Stimulated activated CD4-positive, alpha-beta T cell treated with anti-CD3 and anti-CD28 coated beads, TNF-alpha, amount 100 ng/mL, for 4 hours (primary cell): ENCODE measurements at places on chromosomes 5 and 9.

- no peak for DNase-seq
Measured at GRCh38 chr5:168072665-168073064, 218.8 kb upstream of the WWC1 start.

DNA sequence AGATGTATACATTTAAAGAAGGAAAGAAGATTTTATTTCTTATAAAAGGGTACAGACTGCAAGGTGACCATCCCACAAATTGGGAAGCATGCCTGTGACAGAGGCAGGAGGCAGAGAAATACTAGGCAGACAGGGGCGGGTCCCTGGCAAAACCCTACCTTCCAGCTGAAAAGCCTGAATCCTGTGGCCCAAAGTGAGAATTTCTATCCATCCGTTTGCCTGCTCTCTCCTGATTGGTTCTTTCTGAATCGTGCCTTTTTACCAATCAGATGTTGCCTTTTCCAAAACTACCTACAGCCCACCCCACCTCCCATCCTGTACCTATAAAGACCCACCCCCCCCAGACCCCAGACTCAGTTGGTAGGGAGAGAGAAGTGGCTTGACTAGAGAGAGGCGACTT is 3.4 kb upstream of the SH3GLB2 start:
- DNase-seq = no peak

GRCh38 chr9:99465231-99465907 is 243.3 kb downstream of the SEC61B start:
- no peak for DNase-seq

DNA sequence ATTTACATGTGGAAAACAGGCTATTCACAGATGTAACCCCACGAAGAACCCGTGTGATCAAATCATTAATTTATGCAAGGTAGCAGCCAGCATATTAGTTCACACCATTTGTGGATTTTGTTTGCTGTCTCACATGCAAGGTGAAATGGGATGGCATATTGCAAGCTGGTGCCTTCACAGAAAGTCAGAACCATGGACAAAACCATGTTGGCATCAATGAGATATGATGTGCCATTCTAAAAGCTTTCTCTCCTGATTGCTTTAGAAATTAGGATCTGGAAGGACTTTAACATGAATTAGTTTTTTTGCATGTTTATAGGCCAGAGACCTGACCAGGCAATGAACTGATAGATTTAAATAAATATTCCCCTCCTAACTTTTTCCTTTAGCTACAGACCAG is 129.3 kb downstream of the SEMA6A start:
- DNase-seq = no peak

- DNase-seq = no peak
Measured at GRCh38 chr5:135185481-135186065, 151.5 kb upstream of the PITX1 start.

GRCh38 chr5:160693831-160694465 is 158.1 kb downstream of the ATP10B start:
- DNase-seq = no peak

- no peak for DNase-seq
Measured at GRCh38 chr5:40480392-40480791, 199.3 kb upstream of the PTGER4 start.

DNA sequence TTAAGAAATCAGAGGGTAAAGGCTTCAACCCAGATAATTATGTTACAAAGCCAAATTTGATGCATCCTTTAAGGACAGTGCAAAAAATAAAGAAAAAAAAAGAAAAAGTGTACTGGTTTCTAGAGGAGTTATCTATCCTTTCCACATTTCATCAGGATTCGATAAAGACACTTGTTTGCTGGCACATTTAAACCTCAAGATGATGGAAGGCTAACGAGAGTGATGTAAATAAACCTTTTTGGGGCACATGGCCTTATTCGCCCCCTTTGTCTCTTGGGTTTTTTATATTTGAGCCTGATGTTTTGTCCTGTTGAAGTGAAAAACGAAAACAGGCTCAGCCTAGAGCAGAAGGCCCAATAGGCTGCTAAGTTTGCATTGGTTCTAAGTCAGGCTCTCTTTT is 416.5 kb downstream of the TAF11L14 start:
- DNase-seq = no peak

- DNase-seq = no peak
Measured at GRCh38 chr5:87030699-87031098, 237.0 kb upstream of the RASA1 start.

DNA sequence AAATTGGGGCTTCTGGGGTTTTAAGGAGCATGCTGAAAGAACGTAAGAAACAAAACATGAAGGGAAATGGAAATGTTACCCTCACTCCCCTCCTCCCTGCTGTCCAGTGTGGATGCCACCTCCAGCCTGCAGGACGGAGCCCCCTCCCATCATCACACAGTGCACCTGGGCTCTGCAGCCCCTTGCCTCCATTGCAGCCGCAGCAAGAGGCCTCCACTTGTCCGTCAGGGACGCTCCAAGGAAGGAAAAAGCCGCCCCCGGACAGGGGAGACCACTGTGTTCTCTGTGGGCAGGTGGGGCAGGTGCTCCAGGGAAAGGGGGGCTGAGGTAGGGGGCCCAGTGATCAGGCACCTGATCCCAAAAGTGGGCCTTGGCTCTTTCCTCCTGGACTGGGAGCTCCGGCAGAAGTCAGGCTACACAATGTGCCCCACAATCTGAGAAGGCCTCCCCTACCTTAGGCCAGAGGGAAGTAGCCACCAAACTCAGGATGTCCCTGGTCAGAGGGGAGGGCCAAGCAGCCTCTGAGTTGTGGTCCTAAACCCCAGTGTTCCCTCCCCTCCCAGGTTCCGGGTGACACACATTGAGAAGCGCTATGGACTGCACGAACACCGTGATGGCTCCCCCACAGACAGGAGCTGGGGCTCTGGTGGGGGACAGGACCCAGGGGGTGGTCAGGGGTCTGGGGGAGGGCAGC is 2.7 kb downstream of the RELL2 start:
- no peak for DNase-seq

GRCh38 chr9:112041199-112041535 is 133.9 kb downstream of the SUSD1 start:
- no peak for DNase-seq
